ENCODE measurements at places on chromosomes 6 and 20.

DNA sequence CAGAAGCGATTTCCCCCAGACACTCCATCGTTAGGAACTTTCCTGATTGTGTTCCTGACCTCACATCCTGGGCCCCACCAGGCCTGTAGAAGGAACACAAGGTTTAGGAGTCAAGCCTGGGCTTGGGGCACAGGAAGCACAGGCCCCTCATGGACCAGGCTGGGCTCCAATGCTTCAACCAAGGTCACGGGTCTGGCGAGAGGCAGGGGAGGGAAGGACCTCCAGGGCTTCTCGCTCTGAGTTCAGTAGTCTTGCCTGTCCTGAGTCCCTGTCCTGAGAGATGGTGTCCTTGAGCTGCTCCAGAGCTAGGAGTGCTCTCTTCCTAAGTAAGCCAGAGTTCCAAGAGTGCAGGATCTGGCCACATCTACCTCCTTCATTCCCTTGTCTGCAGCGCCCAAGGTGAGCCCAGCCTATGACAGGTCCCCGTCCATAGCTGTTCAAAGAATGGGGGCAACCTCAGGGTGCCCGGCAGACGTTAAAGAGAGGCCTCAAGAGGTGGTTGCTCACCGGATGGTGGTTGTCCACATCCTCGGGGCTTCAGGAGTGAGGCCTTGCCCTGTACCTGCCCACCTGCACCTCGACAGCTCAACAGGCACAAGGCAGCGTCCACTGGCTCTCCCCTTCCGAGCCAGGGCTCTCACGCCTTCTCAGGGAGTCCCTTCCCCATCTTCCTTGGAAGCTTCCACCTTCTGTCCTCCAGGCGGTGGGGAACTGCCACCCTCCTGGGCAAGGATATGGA lies 1.6 kb upstream of the TUBB1 start:
- peaks cover 8% of the 10 kb centered on the region for H3K36me3 ChIP-seq
- no peaks in the 10 kb centered on the region for H3K27me3 ChIP-seq
- peaks cover 27% of the 10 kb centered on the region for H3K4me1 ChIP-seq
- no peak for DNase-seq
- no peak overlapping the region for H3K27ac ChIP-seq
- no peak overlapping the region for H3K4me3 ChIP-seq

GRCh38 chr6:128233531-128233930 lies 286.9 kb downstream of the PTPRK start:
- no peak overlapping the region for H3K4me3 ChIP-seq
- no peak for DNase-seq
- H3K27ac ChIP-seq: no peak overlapping the region

DNA sequence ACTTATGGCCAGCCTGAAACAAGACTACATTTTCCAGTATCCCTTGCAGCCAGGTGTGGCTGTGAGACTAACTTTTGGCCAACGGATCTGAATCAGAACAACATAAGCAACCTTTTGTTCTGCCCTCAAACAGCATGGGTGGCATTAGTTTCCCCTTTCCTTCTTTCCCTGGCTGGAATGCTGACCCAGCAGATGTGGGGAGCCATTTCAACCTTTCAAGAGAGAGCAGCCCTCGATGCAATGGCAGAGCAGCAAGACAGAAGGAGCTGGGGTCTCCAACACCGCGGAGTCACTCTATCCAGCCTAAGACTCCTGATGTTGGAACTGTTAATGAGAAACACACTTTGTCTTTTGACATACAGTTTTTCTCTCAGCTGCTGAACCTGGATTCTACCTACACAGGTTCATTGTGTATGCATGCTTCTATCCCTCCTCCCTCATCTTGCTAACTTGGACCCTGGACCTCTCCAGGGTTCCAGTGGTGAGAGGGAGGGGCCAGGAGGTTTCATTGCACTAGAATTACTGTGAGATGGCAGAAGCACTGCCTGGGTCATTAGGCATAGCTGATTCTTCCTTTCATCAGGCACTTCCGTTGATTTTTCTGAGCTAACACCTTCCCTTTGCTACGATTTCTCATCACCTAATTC lies 28.8 kb upstream of the DDR1 start:
- no peak overlapping the region for H3K4me3 ChIP-seq
- no peak overlapping the region for H3K27ac ChIP-seq
- no peaks in the 10 kb centered on the region for H3K4me1 ChIP-seq
- DNase-seq: no peak
- H3K27me3 ChIP-seq: peaks cover 3% of the 10 kb centered on the region

GRCh38 chr20:9052136-9052535 lies 16.8 kb upstream of the PLCB4 start:
- no peaks in the 10 kb centered on the region for H3K4me1 ChIP-seq
- no peaks in the 10 kb centered on the region for H3K27me3 ChIP-seq
- H3K27ac ChIP-seq: no peak overlapping the region
- H3K4me3 ChIP-seq: no peak overlapping the region
- no peaks in the 10 kb centered on the region for H3K36me3 ChIP-seq
- no peak for DNase-seq

- no peak overlapping the region for H3K27ac ChIP-seq
- H3K27me3 ChIP-seq: peaks cover 14% of the 10 kb centered on the region
- H3K4me3 ChIP-seq: no peak overlapping the region
- no peaks in the 10 kb centered on the region for H3K36me3 ChIP-seq
- DNase-seq: no peak
These were observed 235.7 kb downstream of the MYLK4 start for GRCh38 chr6:2514965-2515543.

DNA sequence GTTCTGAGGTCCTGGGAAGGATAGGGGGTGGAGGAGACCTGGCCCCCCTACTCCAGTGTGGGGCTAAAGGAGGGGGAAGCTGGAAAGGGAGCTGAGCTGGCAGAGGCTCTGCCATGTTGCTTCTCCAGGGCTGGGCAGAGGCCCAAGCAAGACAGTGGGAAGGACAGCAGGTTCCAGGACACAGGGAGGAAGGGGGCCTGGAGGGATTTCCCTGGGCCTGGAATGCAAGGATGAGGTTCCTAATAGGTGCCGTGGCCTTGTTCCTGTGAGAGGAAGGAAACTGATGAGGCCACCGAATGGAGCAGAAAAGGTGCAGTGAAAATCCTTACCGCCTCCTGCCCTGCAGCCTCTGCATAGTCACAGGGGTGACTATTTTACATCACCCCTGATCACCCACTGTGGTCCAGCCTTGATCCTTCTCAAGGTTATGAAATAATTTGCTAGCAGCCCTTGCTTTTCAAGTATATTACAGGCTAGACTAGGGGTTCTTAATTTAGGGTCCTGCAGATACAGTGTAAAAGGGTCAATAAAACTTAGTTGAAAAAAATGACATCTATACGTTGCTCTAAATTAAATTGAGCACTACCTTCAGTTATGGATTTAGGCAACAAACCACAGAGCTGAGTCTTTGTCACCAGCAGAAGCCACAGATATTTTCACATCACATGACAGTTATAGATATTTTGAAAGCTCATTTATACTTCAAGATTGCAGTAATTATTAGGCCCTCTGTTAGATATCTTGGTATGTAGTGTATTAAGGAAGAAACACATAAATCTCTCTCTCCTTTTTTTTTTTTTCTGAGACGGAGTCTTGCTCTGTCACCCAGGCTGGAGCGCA lies 45.7 kb upstream of the RNF24 start:
- H3K27ac ChIP-seq: no peak overlapping the region
- no peaks in the 10 kb centered on the region for H3K27me3 ChIP-seq
- no peaks in the 10 kb centered on the region for H3K36me3 ChIP-seq
- no peak for DNase-seq
- H3K4me3 ChIP-seq: no peak overlapping the region

- no peak overlapping the region for H3K4me3 ChIP-seq
- DNase-seq: no peak
- no peaks in the 10 kb centered on the region for H3K27me3 ChIP-seq
- H3K27ac ChIP-seq: no peak overlapping the region
- H3K4me1 ChIP-seq: peaks cover 3% of the 10 kb centered on the region
These were observed 180.9 kb downstream of the SASH1 start for GRCh38 chr6:148523551-148523950.

Measured in CD4-positive, alpha-beta T cell (primary cell).